ENCODE measurements at places on chromosomes 16 and 17.

- DNase-seq = peak; percentile 74
These were observed 43.3 kb downstream of the PGS1 start for GRCh38 chr17:78421534-78422266.

GRCh38 chr17:60103957-60104356 lies 25.2 kb upstream of the HEATR6 start:
- peak; percentile 26 for DNase-seq

DNA sequence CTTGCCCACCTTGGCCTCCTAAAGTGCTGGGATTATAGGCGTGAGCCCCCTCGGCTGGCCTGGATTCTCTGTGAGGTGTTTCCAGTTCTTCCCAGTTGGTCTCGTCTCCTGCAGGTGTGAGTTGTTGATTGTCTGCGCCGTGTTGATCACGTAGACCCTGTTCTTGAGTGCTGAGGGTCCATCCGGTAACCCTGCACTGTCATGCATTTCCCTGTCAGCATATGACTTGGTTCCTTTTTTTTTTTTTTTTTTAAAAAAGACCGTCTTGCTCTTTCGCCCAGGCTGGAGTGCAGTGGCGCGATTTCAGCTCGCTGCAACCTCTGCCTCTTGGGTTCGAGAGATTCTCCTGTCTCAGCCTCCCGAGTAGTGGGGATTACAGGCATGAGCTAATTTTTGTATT lies 17.3 kb downstream of the MGRN1 start:
- DNase-seq = no peak

- no peak for DNase-seq
These were observed 459.1 kb downstream of the GRIN2A start for GRCh38 chr16:9723136-9723535.

DNA sequence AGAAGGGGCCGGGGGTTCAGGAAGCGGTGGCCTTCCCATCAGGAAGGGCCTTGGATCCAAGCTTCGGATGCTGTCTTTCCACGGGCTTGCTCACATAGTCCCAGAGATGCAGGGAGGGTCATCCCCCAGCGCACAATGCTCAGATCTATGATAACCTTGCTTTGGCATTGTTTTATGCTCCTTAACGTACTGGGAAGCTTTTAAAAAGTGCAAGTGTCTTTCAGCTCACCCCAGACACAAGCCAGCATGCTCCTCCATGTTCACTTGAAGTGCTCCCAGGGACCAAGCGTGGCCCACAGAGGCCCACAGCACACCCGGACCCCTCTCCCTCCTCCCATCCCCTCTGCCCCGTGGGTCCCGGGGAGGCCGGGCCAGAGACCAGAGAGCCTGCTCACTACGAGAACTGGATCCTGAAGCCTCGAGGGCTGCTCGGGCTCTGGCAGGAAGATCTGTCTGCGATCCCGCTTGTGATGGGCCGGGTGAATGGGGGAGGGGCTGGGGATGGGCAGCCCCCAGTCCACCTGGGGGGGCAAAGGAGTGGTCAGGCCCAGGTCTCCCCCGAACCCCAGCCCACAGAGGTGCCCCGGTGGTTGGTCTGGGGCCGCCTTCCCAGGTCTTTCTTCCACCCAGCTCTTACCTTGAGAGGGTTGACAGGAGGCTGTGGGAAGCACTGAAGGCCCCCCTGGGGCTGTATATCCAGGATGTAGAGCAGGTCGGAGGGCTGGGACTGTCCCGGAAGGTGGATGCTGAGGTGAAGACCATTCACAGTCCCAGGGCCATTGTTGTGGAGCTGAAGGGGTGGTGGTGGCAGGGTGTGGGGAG lies 11.8 kb upstream of the FAM171A2 start:
- DNase-seq = no peak

DNA sequence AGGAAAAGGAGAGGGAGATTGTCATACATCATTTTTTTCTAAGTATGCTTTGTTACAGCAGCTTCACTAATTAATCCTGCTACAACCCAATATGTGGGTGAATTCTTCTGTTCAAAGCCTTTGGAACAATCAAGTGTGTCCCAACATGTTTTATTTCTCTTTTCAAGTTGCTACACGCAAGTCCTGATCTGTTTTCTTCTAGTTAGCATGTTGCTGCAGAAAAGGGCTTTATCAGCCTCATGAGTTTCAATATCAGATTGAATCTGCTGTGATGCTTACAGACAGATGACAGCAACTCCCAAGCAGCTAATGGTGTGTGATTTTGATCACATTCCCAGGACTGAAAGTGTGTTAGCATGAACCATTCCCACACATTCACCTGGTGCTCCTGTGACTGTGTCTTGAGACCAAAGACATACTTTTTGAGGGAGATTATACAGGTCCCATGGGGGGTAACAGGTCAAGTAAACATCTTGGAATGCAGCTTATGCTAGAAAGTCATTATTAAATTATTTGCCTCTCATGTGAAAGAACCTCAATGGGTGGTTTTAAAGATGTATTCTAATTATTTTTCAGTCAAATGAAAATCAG lies 96.9 kb upstream of the KCNJ16 start:
- no peak for DNase-seq

GRCh38 chr17:14427900-14428647 lies 127.2 kb downstream of the HS3ST3B1 start:
- DNase-seq = peak; percentile 11

DNA sequence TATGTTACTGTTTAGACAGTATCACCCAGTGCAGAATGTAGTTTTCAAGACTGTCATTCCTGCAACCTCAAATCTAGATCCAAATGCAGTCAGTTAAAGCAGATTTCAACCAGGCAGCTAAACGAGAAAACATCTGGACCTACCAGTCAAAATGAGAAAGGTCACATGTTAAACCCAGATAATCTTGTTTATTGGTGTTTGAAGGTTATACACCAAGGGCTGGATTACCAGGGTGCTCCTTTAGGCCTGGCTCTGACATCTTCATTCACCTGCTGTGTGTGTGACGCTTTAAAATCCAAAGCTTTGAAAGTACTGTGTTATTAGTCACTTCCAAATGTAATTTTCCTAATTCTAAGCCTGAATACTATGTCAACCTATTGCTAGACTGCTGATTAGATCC lies 54.9 kb downstream of the IKZF3 start:
- DNase-seq = no peak

- no peak for DNase-seq
These were observed 318.4 kb upstream of the MAF start for GRCh38 chr16:79918916-79919315.

Data from stimulated activated effector memory CD8-positive, alpha-beta T cell treated with anti-CD3 and anti-CD28 coated beads, Interleukin-12 subunit alpha, Interleukin-12 subunit beta, amount 100 ng/mL, for 72 hours (primary cell).